ENCODE measurements at places on chromosomes 16 and 17.

DNA sequence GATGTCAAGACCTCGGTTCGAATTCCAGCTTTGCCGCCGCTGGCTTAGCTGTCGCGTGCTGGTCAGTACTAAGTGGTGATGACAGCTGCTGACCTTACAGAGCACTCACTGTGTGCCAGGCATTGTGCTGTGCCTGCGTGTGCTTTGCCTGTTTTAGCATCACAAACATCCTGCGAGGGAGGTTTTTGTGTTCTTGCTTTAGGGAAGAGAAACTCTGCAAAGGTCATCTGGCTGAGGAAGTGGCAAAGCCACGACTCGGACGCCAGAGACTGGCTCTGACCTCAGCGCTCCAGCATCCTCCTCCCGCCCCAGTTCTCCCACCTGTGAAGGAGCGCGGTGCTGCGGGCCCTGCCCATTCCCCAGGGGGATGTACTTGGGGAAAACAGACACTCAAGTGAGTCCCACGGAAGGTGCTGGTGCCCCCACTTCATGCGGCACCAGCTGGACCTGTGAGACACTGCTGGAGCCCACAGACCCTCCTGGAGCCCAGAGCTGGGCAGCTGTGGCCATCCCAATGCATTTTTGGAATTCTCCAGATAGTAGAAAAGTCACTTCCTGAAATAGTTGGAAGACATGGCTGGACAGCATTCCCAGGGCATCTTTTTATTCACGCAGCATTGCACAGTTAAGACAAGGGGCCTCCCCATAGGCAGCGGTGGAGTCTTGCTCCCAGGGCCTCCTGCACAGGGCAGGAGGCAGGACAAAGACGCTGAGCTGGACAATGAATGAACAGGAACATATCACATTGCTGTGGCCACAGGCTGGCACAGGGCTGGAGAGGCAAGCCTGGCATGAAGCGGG, 20.0 kb upstream of the HERPUD1 start:
- no peak for DNase-seq

DNA sequence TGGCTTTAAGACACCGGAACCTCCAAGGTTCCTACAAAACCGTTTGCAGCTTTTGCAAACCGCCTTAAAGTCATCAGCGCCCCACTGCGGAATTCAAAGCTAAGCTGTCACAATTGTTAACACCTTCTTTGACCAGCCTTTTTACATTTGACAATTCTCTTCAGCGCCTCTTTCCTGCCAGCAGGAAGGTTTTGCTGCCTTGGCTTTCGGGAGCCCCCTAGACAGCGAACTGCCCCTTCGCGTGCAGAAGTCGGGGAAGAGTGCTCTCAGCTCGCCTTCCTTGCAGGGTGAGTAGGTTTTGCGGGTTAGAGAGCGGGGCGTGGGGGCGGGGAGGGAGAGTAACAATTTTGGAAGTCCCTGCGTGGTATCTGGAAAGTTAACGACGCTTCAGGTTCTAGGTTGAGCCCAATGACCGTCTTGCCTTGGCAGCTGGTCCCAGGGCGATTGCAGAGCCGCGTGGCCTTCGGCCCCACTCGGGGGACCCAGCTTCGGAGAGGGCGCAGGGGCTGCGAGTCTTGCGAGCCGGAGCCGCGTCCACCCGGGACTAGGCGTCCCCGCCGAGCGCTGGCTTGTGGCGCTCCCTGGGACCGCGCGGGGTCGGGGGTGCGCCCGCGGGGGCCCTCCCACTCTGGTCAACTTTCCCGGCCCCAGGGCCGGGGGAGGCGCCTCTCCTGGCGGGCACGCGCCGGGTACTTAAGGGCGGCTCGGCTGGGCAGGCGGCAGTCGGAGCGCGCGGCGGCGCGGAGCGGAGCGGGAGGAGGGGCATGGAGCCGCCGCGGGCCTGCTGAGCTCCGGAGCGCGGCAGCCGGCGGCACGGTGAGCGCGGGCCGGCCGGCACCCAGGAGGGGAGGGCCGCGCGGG, at the start of gene HAS3:
TSS of gene HAS3 (plus strand) at position 153 of the 861 bp plus-strand sequence. CDS start 3,743 bp downstream, outside the sequence.
- peak; percentile 40 for DNase-seq

DNA sequence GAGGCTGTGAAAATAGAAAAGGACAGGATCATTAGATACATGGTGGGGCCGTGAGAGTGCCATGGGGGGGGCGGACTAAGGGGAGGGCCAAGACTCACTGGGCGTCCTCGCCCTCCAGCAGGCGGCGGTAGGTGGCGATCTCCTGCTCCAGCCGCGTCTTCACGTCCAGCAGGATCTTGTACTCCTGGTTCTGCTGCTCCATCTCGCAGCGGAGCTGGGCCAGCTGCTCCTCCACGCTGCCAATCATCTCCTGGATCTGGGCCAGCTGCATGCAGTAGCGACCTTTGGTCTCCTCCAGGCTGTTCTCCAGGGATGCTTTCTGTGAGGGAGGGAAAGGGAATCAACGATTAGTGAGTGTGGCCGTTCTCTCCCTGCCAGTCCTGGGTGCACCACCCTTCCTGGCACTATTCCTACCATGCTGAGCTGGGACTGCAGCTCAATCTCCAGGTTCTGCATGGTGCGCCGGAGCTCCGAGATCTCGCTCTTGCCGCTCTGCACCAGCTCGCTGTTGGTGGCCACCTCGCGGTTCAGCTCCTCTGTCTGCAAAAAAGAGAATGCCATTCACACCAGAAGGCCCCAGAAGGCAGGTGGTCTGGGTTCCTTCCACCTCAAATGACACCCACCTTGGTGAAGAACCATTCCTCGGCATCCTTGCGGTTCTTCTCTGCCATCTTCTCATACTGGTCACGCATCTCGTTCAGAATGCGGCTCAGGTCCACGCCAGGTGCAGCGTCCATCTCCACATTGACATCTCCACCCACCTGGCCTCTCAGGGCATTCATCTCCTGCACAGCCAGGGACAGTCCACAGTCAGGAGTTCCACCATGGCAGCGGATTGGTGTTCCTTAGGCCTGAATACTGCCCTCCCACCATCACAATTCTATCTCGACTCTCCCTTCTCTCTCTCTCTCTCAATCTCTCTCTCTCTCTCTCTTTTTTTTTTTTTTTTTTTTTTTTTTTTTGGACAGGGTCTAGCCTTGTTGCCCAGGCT, 3.3 kb downstream of the KRT14 start:
- DNase-seq, result no peak

DNA sequence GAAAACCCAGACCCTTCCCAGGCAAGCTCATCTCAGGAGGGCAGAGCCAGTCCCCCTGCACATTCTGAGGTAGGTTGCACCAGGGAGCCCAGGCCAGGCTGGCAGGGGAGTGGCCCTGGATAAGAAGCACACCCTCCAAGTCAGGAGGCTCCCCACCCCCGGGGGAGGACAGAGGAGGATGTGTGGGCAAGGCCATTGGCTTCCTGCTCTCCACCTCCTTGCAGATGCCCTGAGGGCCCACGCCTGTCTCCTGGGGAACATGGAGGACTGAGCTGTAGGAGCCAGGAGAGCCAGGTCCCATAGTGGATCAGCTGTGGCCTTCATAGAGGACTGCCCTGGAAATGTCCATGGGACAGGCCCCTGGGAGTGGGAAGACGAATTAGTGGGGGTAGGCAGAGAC, 126.7 kb downstream of the IRF8 start:
- no peak for DNase-seq

DNA sequence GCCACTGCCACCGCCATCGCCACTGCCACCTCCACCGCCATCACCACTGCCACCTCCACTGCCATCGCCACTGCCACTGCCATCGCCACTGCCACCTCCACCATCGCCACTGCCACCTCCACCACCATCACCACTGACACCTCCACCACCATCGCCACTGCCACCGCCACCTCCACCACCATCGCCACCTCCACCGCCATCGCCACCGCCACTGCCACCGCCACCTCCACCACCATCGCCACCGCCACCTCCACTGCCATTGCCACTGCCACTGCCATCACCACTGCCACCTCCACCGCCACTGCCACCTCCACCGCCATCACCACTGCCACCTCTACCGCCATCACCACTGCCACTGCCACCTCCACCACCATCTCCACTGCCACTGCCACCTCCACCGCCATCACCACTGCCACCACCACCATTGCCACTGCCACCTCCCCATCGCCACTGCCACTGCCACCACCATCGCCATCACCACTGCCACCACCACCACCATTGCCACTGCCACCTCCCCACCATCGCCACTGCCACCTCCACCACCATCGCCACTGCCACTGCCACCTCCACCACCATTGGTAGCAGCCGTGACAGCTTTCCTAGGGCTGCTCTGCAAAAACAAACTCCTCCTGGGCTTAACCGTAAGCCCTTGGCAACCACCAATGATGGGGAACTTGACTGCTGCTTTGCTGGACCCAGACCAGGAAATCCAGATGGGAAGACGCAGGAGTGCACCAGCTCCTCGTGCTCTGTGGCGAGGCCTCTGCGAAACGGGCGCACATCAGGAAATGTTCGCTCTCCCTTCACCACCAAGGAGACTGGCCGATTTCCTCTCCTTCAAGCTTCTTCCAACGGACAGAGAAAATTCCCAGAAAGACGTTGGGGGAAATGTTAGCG, 147.2 kb downstream of the RBFOX3 start:
- no peak for DNase-seq

- DNase-seq, result no peak
These were observed 101.3 kb downstream of the NOG start for GRCh38 chr17:56694825-56695224.

Measured in activated T-cell treated with anti-CD3 and anti-CD28 coated beads for 48 hours (primary cell).